ENCODE measurements at places on chromosomes 3 and 15.

DNA sequence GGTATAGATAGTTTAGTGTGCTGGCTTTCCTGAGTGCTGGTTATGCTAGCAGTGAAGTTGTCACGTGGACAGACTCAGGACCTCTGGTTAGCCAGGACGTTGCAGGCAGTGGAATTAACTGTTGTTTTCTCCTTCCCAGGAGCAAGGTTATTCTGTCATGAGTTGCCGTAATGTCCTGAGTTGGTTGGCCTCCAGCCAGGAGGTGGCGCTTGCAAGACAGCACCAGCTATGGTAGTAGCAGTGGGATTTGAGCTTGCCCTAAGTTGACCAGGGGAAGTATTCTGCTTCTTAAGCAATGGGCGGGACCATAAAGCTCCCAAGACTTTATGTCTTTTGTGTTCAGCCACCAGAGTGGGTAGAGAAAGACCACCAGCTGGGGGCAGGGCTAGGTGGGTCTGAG lies 240.7 kb upstream of the DNAJC19 start:
- peak; percentile 23 for DNase-seq

GRCh38 chr3:142282503-142282902 lies 57.1 kb upstream of the GK5 start:
- DNase-seq: no peak

- no peak for DNase-seq
Observed at GRCh38 chr3:29637068-29637467, 356.2 kb downstream of the RBMS3 start.

DNA sequence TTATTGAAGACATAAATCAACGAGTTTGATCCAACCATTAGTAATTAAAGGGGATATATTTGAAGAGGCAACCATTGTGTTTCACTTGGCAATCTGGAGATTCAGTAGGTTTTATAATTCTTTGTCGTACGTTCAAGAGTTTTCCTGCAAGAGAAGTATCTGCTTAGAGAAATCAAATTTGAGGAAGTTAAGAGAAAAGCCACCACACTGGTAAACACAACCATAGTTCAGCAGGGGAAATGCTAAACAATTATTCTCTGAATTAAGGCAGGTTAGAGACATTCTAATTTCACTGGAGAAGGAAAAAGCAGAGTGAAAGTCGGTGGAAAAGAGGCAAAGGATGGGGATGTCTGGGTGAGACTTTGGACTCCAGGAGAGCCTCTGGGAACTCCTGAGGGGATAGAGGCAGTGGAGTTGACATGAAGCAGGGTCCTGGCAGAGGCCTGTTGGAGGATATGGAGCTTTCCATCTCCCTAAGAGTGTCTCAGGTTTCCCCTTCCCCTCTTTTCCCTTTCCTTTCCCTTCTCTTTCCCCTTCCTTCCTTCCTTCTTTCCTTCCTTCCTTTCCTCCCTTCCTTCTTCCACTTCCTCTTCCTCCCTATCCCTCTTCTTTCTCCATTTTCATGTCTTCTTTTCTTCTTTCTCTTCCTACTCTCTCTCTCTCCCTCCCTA lies 26.5 kb downstream of the SPINK8 start:
- no peak for DNase-seq

GRCh38 chr15:99435877-99436541 lies 129.8 kb upstream of the MEF2A start:
- peak; percentile 53 for DNase-seq

DNA sequence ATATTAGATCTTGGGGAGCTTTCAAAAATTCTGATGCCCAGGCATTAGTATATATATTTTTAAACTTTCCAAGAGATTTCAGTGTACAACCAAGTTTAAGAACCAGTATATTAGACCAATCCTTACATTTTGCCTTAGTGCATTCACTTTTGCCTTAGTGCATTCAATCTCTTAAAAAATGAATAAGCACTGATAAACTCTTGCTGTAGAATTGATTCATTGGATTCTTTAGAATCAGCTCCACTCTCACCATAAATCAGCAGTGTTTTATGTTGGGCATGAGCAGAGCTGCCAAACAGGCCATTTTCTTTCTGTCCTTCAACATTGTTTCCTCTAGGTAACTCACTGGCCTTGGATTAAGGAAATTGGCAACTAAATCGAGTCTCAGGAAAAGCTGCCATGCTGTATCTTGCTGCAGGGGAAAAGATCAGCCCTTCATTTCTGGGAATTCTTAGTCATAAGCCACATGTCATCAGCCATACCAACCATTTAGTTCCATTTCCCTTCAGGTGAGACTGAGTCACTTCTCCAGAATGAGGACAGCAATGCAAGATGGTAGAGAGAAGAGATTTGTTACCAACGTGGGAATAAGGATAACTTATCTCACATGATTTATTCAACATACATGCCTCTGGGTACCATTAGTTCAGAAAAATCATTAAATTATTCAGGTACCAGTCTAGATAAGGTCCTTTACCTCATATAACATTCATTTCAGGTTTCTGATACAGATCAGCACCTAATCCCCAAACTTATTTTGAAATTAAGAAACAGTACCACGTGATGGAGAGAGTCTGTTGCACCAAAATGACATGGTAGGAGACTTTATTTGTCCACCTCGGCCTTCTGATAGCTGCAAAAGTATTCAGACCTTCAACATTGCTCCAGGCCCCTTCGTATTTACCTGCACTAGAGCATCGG lies 192.5 kb downstream of the P3H2 start:
- DNase-seq: no peak

DNA sequence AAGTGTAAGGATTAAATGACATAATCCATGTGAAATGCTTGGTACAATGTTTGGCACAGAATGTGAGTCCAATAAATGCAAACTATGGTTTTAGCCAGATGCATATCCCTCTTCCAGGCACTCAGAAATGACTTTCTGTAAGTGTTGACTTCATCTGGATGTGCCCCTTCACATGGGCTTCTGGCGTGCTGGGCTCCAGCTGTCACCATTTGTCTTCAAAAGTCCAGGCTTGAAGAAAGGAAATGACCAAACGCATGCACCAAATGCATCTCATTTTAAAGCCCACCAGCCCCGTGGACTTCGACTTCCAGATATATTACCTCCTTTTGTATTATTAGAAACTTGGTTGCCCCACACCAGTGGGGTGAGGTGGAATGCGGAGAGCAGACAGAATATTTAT lies 23.7 kb downstream of the CRYGS start:
- no peak for DNase-seq

DNA sequence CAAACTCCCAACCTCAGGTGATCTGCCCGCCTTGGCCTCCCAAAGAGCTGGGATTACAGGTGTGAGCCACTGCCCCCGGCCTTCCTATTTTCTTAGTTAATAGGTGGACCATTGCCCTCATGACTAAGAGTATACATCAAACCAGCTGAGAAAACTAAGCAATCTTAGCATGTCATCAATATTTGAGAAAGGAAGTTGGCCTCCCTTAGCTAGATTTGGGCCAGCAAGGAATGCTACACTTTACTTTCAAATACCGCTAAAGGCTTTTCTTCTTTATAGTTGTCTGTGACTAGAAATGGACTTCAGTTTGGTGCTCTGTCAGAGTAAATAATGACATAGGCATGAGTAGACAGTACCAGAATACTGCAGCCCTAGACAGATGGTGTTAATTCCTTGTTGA lies 199.3 kb downstream of the GAP43 start:
- DNase-seq: no peak

- no peak for DNase-seq
Observed at GRCh38 chr15:42131006-42131405, 25.4 kb downstream of the PLA2G4F start.

DNA sequence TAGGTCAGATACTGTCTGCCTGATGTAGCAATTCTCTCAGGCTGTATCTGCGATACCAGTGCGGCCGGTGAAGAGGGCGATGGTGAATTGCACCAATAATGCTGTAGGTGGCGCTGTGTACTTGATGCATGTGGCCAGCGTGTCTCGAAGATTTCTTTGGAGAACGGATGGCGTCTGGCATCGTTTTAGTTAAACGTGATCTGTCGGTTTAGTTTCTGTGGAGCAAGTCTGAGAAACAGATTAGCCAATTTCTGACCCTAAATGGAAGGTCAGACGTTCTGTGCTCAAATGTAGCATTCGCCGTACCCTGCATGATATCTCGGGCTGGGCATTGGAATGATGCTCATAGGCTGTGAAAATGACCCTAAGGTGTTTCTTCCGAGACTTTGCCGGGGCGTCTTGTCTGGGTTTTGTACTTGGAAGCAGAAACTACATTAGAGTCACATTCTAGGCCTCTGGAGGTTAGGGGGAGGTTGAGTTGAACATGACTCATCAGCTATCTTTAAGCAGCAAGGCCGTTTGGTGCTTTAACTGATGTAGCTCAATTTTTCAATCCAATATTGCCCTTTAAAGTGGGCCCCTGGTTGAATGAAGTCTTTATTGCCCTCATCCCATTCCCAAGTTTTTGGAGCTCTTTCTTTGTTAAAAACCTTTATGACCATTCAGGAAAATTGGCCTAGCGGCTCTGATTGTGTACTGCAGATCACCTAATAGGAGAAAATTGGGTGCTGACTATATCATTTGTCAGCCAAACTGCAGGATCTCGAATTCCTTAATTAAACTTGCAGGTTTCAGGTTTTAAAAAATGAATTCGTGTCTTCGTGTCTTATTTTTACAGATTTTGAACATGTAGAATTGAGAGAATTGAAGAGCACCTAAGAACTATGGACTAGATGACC lies 80.0 kb downstream of the SQOR start:
- DNase-seq: peak; percentile 83

- DNase-seq: no peak
Observed at GRCh38 chr15:77180757-77181156, 109.8 kb upstream of the TSPAN3 start.

- peak; percentile 19 for DNase-seq
Observed at GRCh38 chr15:92650256-92650655, 5.3 kb downstream of the FAM174B start.

All from NCI-H69 (cell line).